Activated naive CD8-positive, alpha-beta T cell treated with anti-CD3 and anti-CD28 coated beads for 36 hours (primary cell): ENCODE measurements at places on chromosomes 5 and 9.

DNA sequence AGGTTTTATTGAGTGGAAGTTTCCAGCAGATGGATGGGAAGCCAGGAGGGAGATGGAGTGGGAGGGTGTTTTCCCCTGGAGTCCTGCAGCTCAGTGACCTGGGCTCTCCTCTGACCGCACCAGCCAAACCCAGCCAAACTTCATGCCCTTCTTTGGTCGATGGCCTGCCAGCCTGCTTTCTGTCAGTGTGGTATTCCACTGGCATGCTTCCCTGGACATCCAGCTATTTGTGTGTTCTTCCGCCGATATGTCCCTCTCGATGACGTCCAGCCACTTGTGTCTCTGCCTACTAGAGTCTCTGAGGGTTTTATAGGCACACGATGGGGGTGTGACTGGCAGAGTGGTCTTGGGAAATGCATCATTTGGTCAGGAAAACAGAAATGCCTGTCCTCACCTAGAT, 33.8 kb downstream of the GPBP1 start:
- DNase-seq = no peak

DNA sequence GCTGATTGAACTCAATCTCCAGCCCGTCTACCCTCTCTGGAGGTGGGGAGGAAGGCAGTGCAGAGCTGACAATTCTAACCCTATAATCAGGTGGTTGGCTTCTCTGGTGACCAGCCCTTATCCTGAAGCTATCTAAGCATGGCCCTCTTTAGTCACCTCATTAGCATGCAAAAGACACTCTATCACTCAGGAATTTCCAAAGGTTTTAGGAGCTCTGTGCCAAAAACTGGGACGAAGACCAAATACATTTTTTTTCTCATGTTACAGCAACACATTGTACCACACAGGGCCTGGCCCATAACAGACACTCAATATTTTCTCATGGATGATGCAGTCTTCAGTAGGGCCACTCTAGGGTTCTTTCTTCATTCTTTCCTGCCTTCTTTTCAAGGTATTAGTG, 118.8 kb upstream of the VLDLR start:
- DNase-seq = no peak

- no peak for DNase-seq
Observed at GRCh38 chr5:60295423-60295822, 401.9 kb upstream of the PDE4D start.

- no peak for DNase-seq
Observed at GRCh38 chr9:99251157-99251556, 29.1 kb downstream of the SEC61B start.

DNA sequence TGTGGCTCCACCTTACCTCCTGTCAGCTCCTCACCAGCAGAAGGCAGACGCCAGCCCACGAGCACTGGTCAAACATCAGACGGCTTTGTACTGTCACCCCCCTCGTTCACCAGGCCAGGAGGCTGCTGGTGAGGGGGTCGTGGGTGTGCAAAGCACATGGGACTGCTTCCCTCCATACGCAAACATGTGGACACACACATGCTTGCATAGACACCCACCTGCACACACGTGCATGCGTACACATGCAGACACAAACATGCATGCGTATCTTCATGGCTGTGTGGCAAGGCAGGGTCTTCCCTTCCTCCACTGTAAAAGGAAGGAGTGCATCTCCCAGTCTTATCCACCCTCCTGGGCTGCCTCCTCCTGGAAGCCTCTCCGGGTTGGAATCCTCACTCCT, 178.5 kb downstream of the OLFM1 start:
- DNase-seq = no peak
